ENCODE measurements at places on chromosomes 4 and X.

DNA sequence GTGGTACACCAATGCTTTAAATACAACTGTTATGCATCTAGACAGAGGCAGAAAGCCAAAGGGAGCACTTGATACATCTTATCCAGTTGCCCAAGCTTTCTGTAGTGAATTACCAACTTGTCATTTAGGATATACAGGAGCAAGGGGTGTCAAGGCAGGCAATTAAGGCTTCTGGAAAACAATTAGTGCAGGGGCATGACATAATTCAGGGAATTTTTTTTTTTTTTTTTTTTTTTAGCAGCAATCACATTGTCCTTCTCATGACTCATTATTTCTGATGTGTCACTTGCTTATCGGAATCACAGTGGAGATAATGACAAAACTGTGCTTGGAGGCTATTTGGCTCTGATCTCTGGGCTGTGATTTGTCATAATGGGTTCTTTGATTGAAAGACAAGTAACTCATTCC lies 259.5 kb downstream of the ARHGAP24 start:
- no peak for DNase-seq

DNA sequence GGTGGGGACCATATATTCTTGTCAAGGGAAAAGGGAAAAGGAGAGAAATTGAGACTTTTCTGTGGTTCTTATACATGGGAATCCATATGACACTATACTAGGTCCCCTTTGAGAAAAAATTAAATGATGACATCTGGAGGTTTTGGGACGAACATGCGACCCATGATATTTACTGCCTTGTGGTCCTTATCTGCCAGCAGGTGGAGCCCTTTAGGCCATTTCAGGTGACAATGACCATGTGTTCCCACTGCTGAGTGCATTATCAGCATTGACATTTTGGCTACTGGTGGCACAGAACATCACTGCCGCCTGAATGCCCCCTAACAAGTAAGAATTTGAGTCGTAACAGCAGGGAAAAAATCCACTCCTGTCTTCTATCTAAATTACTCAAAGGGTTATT lies 843.4 kb downstream of the FSTL5 start:
- peak; percentile 55 for DNase-seq

DNA sequence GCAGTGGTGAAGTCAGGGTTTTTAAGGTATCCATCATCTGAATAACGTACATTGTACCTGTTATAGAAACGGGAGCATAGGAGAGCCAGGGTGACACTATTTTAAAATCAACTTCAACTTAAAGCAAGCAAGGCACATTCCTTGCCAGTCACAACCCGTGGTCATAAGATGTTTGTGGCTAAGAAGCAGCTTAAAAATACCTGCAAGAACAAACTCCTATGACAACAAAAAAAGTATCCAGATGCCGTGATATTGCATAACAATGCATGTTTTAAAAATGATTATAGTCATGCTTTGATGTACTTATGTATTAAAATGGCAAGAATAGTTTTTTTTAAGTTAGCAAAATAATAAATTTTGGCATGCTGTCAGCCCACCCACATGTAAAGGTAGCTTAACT lies 16.5 kb upstream of the SYNPO2 start:
- DNase-seq = no peak

DNA sequence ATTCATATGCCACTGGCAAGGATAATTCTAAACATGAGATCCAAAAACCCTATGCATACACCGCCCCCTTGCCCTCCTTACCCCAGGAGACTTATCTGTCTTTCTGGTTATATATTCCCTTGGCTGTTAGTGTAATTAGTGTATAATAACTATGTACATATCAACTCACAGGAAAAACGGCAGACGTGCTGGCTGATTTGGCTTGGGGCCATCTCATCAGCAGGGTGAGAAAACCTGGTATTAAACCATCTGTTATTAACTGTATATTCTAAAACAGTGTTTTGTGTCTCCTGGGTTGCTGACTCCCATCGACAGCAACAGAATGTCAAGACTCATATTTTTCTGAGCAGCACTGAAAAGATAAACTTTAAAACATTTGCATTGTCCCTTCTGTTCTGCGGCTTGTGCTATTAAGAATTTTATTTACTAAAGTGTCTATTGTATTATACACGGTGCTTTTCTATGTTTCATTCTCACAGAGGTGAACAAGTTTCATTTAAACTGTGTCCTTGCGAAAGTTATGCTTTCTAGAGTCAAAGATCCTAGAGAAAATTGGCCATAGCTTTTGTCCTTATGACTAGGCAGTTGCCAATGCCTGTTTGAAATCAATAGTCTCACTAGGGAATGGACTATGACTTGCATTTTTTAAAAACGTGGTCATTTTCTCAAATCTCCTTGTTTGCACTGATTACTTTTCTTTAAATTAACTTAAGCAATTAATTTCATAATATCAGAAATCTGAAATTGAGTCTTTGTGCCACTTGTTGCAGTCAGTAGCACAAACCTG lies 211.5 kb upstream of the MID1 start:
- no peak for DNase-seq

DNA sequence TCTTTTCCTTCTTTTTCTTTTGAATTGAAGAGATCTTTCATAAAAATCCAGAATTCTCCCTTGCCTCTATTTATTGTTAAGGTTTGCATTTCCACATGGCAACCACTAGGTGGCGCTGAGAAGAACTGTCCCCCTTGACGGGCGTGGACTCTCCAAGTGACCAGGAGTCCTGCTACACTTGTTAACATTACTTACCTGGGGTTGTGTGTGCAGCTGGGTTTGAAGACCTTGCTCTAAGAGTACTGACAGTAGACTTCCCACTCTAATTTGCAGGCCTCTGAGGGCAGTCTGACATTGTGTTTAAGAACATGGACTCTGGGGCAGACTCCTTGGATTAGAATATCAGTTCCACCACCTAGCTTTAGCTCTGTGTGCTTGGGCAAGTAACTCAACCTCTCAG lies 52.8 kb downstream of the GPRIN3 start:
- DNase-seq = peak; percentile 43

- DNase-seq = peak; percentile 28
Observed at GRCh38 chr4:105483840-105484239, 10.0 kb upstream of the PPA2 start.

- no peak for DNase-seq
Observed at GRCh38 chrX:14581081-14581480, 51.7 kb downstream of the GLRA2 start.

Measured in NB4 (cell line).